ENCODE measurements at places on chromosomes 16 and 17.

DNA sequence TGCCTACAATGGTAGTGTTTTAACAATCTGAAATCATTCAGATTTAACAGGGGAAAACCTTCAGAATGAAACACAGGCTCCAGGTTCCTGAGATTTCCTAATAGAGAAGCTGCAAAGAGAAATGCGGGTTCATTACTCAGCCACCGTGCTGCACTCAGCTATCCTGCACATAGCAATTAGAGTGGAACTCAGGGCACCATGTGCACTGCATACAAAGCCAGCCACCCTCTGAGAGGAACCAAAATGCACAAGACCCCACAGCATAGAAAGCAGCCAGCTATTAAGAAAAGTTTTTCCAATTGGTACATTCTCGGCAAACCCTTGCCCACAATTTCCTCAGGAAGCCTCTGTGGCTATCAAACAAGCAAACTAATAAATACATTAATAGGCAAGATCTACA lies 37.4 kb downstream of the TOM1L2 start:
- DNase-seq: no peak

- DNase-seq: no peak
Observed at GRCh38 chr17:45108595-45109521, 23.5 kb downstream of the PLCD3 start.

GRCh38 chr16:56415875-56416274 lies 9.5 kb downstream of the AMFR start:
- DNase-seq: no peak

GRCh38 chr17:75565066-75565465 lies 22.5 kb upstream of the MYO15B start:
- no peak for DNase-seq

DNA sequence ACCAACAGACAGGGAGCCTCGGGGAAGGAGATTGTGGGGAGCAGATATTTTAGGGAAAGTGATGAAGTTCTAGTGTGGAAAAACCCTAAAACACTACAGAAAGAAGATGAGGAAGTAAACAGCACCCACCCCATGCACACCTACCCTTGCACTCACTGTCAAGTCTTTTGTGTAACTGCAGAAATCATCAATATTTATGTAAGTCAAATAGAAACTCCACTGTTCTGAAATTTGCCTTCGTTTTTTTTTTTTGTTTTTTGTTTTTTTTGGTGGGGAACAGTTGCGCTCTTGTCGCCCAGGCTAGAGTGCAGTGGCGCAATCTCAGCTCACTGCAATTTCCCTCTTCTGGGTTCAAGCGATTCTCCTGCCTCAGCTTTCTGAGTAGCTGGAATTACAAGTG lies 273.4 kb downstream of the CPPED1 start:
- no peak for DNase-seq

DNA sequence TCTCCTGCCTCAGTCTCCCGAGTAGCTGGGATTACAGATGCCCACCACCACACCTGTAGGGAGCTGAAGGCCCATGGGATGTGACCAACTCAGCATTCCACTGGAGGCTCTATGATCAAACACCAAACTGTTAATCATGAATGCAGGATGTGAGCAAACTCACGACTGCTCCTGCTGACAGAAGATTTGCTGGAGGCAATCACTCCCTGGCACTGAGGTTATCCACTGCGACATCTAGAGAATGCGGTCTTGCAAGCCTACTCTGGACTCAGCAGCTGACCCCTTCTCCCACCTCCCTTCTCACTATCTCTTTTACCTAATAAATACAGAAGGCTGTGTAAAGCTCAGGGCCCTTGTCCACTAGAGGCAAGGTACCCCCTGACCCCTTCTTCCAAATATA lies 4.9 kb downstream of the TEX14 start:
- DNase-seq: no peak

DNA sequence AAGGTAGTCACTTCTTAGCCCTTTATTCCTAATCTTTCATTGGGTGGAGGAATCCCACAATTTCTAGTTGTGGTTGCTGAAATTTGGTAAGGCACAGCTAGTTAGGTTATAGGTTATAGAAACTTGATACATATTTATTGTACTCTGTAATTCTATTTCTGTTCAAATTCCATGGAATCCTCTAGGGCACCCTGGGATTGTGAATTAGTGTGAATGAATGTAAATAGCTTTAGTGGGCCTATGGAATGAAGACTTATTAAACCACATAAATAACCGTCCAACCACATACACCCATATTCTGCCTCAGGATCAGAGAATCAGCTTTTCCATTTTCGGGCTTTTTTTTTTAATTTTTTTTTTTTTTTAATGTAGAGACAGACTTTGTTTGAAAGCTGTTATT lies 9.2 kb downstream of the TANC2 start:
- no peak for DNase-seq

GRCh38 chr16:63230421-63231040 lies 1194.3 kb upstream of the CDH8 start:
- no peak for DNase-seq

GRCh38 chr16:75225092-75225491 lies 6.3 kb downstream of the CTRB1 start:
- DNase-seq: no peak

- no peak for DNase-seq
Observed at GRCh38 chr17:41392278-41392677, 5.1 kb downstream of the KRT31 start.

- DNase-seq: no peak
Observed at GRCh38 chr16:70582280-70582978, 58.8 kb downstream of the SF3B3 start.

- no peak for DNase-seq
Observed at GRCh38 chr16:9366048-9366969, 274.9 kb downstream of the HAPSTR1 start.

- DNase-seq: no peak
Observed at GRCh38 chr16:81615833-81616232, 163.3 kb upstream of the PLCG2 start.

- DNase-seq: peak; percentile 37
Observed at GRCh38 chr16:88999457-89000206, 22.6 kb upstream of the CBFA2T3 start.

DNA sequence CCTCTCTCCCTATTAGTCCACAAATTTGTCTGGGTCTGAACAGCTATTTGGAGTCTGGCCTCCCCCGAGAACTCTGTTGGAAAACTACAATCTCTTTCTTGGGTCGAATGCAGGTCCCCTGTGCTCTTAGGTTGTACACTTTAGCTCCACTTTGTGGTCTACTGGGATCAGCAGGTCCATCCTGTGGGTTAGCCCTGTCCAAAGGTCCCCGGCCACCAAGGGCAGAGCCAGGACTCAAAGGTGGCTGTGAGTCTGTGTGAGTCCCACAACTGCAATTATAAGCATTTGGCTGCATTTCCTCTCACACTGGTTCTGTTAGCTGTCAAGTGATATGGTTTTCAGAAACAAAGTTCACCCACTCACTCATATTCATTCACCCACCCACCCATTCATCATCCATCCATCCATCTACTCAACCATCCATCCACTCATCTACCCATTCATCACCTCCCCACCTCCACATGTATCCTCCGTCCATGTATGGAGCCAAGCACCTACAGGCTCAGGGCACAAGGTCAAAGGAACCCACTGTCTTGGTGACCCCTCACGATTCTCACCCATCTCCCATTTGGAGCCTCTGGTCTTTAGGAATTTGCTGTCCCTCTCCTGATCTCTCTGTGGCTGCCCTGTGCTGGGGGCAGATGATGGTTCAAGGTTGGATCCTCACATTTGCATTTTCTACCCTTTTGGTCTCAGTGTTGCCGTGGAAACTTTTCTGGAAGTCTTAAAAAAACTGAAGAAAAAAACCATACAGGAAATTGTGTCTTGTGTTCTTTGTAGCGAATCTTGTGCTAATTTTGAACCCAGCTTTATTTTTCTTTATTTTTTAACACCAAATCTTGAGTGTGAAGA lies 45.8 kb downstream of the IRF8 start:
- DNase-seq: no peak

DNA sequence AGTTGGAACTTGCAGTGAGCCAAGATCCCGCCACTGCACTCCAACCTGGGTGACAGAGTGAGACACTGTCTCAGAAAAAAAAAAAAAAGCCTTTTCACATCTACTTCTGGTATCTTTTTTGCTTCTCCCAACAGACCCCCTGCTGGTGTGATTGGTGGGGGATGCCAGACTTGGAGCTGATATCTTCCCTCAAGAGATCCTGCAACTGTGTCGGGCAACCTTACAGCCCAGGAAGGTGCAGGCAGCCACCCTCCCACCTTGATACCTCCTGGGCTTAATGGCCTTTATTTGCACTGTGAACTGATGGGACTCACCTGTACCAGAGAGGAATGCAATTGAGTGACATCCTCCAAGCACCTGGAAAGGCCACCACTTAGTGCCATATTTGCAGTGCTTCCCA lies 142.3 kb downstream of the RGS9 start:
- DNase-seq: no peak

DNA sequence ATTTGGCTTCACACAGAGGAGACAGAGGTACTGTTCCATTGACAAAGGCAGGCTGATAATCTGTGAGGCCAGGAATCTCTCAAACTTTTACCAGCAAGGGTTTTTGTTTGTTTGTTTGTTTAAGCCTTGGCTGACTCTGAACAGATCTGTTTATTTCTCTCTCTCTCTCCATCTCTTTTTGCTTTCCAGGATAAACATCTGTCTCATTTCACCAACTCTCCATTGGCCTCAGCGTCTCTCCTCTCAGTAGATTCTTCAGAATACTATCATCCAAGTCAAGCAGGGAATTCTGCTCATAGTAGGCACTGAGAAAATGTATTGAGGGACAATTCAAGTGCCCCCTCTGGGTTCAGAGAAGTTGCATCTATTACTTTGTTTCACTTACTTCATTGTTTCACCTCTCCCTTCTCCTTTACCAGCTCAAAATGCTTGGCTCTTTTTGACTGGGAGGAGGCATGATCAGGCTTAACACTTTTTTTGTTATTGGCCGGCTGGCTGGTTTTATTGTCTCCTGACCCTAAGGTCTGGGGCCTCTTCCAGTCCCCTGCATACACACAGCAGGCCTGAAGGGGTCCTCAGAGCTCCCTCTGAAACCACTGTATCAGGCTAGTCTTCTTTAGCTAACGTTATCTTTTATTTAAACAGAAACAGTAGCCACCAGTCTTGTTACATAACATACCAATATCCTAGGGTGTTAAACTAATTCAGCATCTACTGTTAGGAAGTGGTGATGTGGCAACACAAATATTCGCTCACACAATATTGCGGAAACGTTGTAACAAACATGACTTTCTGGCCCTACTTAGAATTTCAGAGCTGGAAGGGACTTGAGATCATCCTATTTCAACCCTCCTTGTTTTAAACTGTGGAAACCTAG lies 2.0 kb upstream of the YPEL2 start:
- DNase-seq: peak; percentile 39

DNA sequence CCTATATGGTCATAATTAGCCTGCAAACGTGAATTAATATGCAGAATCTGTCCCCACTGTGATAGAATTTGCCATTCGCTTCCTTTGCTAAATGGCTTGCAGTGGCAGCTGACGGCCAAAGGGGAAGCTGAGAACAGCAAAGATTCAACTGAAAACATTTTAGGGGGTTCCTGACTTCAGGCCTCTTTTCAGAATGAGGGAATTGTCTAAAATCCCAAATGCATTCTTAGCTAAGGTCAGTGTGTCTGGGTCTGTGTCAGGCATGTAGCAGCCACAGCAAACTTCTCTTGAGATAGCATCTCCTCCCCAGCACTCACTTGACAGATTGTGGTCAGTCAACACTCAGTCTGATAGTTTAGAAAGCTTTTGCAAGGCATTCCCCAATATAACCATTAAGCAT lies 701.1 kb downstream of the WWOX start:
- no peak for DNase-seq

GRCh38 chr17:49486012-49486641 lies 9.0 kb upstream of the NGFR start:
- DNase-seq: no peak

DNA sequence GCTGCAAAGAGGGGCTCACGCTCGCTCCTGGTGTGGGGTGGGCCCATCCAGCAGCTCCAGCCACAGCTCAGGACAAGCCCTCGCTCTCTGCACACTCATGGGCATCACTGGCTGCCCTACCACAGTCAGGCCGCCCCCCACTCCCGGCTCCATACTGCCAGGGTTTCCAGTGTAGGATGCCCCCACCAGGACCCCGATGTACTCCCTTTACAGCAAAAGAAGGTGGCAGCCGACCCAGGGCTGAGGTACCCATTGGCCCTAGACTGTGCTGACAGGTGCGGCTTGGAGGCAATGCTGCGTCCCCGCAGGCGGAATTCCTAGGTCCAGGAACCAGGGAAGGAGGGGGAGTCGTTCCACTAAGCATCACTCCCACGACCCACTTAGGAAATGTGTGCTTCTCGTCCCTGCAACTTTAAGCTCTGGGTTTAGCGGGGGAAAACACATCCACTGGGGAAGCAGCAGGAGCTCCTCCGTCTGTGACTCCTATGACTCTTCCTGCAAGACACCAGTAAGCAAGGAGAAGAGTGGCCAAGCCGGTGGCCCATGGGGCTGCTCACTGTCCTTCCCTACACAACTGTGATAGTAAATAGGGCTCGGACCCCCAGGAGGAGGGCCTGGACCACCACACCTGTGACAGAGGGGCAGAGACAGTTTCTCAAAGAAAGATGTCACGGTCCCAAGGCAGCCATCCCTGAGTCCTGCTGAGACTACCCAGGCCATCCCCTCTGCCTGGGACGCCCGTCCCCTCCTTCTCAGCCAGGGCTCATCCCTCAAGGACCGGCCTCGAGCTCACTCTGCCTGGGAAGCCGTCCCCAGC lies 13.1 kb downstream of the CORO7 start:
- no peak for DNase-seq

- DNase-seq: no peak
Observed at GRCh38 chr17:77622647-77623046, 335.9 kb upstream of the TNRC6C start.

DNA sequence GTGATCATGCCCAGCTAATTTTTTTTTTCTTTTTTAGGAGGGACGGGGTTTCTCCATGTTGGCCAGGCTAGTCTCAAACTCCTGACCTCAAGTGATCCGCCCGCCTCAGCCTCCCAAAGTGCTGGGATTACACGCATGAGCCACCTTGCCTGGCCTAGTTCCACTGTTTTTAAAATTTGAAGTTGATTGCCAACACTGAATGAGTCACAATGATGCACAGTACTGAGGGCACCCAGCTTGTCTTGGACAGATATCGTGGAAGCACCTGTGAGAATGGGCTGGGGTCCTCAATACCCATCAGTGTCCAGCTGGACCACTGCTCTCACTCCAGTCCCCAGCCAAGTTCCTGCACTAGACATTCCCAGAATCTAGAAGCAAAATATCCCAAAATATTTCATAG lies 2.5 kb downstream of the KNOP1 start:
- no peak for DNase-seq

DNA sequence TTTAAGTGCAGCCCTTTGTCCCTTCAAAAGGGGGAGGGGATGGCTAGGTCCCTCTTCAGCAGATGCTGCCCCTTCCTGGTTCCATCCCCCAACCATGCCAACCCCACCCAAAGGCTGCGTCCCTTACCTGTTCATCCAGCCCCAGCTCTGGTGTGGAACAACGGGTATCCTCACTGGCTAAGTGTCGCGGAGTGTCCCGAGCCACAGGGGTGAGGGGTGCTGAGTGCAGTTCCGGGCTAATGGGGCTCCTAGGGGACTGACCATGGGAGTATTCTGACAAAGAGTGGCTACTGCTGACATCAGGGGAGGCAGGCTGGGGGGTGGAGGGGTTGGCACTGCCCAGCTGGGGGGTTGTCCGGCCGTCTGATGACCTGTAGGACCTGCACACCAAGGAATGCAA lies 32.9 kb downstream of the STH start:
- DNase-seq: no peak
